ENCODE measurements at places on chromosomes 6 and 20. TPM values are rescaled to one million over a fixed set of nuclear protein-coding genes. Genes with fewer than 3 reads are reported as not detected.
A peak's percentile ranks its signal among the peaks of the same experiment; 100 is the strongest.

AGPAT1 gene
- 36.6 TPM for polyA plus RNA-seq

TMEM63B gene
- 14.6 TPM for polyA plus RNA-seq

SRSF12 gene
- polyA plus RNA-seq, result not detected

HDGFL1 gene
- not detected for polyA plus RNA-seq

CENPQ gene
- 2.8 TPM for polyA plus RNA-seq

ULBP1 gene
- not detected for polyA plus RNA-seq

SLC26A8 gene
- not detected for polyA plus RNA-seq

RGS17 gene
- not detected for polyA plus RNA-seq

- H3K4me3 ChIP-seq, result no peak overlapping the region
- H3K4me1 ChIP-seq, result no peaks in the 10 kb centered on the region
- H3K36me3 ChIP-seq, result no peaks in the 10 kb centered on the region
- no peak overlapping the region for H3K27ac ChIP-seq
- no peaks in the 10 kb centered on the region for H3K27me3 ChIP-seq
- no peak for DNase-seq
Measured at GRCh38 chr6:131764350-131764749, 43.5 kb upstream of the ENPP1 start.

DNA sequence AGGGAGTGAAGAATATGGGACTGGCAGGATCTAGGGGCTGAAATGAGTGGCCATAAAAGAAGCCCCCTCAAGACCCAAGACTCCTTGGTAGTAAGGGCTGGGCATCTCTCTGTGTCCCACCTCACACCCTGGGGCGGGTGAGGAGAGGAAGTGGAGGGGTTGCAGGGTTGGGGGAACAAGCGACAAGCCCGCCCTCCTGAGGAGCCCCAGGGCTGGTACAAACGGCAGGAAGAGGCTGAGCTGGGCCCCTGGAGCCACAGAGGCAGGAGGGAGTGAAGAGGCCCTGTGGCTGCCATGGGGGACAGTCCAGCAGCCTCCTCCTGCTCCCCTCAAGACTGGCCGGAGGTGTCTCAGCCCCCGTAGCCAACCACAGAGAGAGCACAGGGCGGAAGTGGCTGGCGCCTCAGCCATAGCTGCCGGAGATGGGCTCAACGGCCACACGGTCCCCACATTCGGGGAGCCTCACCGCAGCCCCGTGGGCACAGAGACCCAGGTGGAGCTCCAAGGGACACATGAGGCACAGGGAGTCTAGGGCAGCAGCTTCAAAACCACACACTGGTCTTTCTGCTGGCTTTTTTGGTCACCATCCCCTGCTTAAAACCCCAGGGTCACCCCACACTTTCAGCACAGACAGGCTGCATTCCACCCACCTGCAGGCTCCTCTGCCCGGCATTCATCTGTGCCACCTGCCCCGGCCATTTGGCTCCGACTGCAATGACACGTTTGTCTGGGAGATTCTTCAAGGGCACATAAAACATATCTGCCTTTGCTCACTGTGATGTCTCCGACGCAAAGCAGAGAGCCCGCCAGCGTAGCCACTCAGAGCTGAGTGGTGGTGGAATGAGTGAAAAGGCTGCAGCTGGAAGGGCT is 524 bp downstream of the C20orf203 start:
- H3K27me3 ChIP-seq, result no peaks in the 10 kb centered on the region
- H3K4me3 ChIP-seq, result no peak overlapping the region
- no peaks in the 10 kb centered on the region for H3K36me3 ChIP-seq
- no peak overlapping the region for H3K27ac ChIP-seq

DNA sequence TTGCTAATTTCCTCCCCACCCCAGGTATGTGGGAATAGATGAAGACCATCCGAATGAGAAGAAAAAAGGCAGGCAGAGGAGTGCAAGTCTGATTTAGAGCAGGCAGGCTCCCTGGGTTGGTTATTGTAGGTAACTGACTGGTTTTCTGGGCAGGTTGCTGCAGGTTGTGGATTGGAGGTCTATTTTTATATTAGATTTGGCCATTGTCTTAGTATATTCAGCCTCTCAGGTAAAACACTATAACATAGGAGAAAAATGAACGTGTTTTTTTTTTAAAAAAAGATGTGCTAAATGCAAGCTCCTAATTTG is 492 bp upstream of the TBC1D7 start:
- peaks cover 23% of the 10 kb centered on the region for H3K36me3 ChIP-seq
- peak overlapping the region; percentile 72 for H3K4me3 ChIP-seq
- H3K27ac ChIP-seq, result peak overlapping the region; percentile 94
- H3K27me3 ChIP-seq, result no peaks in the 10 kb centered on the region
- DNase-seq, result no peak

DNA sequence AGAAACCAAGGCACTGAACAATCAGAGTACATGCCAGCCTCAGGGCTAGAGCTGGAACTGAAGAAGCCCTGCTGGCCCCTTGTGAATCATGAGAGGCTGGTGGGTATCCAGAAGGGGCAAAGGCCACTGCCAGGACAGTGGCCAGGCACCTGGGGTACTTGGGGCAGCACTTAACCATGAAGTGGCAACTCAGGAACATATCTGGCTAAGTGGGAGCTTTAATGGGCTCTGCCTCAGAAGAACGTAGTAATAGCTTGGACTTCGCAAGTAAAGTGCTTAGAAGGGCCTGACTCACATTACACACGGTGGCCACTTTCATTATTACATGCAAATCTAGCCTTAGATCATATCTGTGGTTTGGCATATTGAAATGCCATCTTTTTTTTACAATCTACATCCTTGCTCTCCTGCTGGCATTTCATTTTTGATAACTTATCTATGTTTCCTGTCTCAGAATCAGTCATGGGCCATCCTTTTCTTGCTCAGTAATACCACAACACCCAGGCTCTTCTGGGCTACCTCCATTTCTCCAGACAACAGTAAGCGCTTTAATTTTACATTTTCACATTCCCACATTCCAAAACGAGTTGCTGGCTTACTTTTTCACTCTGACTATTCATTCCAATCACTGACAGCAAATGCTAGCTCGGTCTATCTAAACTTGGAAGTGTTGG is 21.6 kb downstream of the NAPB start:
- no peaks in the 10 kb centered on the region for H3K27me3 ChIP-seq
- peaks cover 28% of the 10 kb centered on the region for H3K4me1 ChIP-seq
- H3K4me3 ChIP-seq, result no peak overlapping the region
- no peak overlapping the region for H3K27ac ChIP-seq
- no peaks in the 10 kb centered on the region for H3K36me3 ChIP-seq

DNA sequence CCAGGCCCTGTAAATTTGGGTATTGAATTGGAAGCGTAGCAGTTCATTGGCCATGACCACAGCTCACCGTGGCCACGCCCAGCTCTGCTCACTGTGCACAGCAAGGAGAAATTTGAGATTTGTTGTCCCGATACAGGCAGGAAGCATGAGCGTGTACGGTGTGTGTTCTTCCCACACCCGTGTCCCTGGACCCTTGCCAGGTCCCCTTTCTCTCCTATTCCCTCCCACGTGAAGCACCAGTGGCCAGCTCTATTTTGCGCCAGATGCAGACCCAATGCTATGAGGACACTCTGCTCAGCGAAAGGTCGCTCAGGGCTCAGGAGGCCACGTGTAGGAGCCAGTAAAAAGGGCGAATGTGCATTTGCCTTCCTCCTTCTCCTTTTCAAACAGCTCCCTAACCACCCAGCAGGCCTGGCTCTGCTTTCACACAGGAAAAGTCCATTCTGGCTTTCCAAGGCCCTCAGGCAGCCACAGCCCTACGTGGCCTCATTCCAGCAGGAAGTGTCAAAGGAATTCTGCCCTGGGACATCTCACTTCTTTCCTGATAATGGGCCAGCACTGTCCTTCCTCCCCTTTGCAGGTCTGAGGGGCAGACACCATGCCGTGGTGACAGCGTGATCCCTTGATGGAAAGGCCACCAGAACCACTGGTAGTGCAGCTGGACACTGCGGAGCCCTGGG is 499.2 kb upstream of the CDH4 start:
- no peak overlapping the region for H3K4me3 ChIP-seq
- H3K4me1 ChIP-seq, result no peaks in the 10 kb centered on the region
- no peaks in the 10 kb centered on the region for H3K36me3 ChIP-seq
- no peak overlapping the region for H3K27ac ChIP-seq
- no peak for DNase-seq

DNA sequence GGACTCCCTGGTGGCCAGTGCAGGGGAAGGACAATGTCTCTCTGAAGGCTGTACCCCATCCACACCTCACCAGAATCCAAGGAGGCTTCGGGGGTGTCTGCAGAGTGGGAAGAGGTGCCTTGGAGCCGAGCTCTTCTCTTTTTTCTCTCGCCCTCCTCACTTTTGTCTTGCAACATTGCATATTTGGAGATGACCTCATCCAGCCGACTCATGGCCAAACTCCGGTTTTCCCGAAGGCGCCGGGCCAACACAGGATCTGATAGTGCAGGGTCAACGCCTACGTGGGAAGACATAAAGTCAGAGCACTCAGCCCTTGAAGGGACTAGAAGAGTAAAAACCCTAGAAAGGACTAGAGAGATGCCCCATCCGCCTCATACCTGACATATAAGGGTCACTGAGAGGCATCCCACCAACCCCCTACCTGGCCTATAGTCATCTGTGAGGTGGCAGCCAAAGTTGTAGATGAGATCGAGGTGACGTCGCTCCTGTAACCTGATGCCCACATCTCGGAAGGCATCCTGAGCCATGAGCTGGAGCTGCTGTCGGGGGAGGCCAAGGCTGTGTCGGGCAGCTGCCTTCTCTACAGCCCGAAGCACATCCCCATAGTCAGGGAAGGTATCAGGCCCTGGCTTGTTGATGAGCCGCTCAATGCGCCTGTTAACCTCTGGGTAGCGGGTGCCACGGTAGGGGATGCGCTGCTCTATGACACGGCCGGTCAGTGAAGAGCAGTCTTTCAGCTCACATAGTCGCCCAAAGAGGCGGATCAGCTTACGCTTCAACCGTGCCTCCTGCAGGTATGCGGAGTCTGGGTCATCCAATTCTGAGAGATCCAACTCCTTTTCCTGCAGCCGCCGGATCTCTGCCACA is 3.0 kb upstream of the ZBTB22 start:
- H3K4me1 ChIP-seq, result no peaks in the 10 kb centered on the region
- peaks cover 30% of the 10 kb centered on the region for H3K36me3 ChIP-seq
- H3K27me3 ChIP-seq, result no peaks in the 10 kb centered on the region
- H3K27ac ChIP-seq, result peak overlapping the region; percentile 33

DNA sequence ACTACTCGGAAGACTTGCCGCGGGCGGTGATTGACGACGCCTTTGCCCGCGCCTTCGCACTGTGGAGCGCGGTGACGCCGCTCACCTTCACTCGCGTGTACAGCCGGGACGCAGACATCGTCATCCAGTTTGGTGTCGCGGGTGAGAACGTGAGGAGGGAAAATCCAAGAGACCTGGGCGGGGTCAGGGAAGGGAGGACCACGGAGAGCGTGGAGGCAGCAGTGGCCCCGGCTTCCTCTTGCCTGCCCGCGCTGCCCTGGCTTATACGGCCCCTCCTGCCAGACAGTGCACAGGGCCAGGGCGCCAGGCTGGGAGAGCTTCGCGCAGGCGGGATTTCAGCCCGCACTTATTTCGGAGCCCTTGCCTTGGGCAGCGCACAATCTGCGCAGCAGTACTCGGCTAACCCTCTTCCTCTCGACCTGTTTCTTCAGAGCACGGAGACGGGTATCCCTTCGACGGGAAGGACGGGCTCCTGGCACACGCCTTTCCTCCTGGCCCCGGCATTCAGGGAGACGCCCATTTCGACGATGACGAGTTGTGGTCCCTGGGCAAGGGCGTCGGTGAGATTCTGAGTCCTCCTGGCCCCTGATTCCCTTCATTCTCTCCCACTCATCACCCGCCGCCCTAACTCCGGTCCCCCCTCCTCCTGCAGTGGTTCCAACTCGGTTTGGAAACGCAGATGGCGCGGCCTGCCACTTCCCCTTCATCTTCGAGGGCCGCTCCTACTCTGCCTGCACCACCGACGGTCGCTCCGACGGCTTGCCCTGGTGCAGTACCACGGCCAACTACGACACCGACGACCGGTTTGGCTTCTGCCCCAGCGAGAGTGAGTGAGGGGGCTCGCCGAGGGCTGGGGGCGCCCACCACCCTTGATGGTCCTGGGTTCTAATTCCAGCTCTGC is 2.0 kb downstream of the MMP9 start:
- peaks cover 18% of the 10 kb centered on the region for H3K4me1 ChIP-seq
- H3K27ac ChIP-seq, result no peak overlapping the region
- no peaks in the 10 kb centered on the region for H3K36me3 ChIP-seq
- DNase-seq, result no peak
- no peak overlapping the region for H3K4me3 ChIP-seq

DNA sequence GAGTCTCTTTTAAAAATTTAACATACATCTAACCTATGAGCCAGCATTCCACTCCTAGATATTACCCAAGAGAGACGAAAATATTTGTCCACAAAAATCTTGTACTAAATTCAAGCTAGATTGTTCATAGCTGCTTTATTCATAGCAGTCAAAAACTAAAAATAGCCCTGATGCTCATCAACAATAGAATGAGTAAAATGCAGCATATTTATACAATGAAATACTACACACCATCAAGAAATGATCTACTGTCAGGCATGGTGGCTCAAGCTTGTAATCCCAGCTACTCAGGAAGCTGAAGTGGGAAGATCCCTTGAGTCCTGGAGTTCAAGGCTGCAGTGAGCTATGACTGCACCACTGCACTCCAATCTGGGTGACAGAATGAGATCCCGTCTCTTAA is 22.0 kb upstream of the SRC start:
- no peak for DNase-seq
- H3K27me3 ChIP-seq, result no peaks in the 10 kb centered on the region
- no peaks in the 10 kb centered on the region for H3K36me3 ChIP-seq
- no peak overlapping the region for H3K4me3 ChIP-seq

DNA sequence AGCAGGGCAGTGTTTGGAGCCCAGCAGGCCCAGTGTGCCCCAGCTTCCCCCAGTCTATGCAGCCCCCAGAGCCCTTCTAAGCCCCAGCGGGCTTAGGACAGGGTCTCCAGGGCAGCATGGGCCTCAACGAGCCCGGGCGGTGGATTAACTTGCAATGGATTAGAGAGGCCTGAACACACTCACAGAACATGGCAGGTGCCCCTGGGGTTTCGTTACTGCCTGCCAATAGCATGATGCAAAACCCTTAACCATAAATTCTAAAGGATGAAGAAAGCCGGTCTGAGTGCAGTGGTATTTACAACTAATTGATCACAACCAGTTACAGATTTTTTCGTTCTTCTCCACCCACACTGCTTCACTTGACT is 18.9 kb downstream of the ENTPD6 start:
- no peaks in the 10 kb centered on the region for H3K4me1 ChIP-seq
- H3K4me3 ChIP-seq, result no peak overlapping the region
- no peak for DNase-seq
- no peak overlapping the region for H3K27ac ChIP-seq

DNA sequence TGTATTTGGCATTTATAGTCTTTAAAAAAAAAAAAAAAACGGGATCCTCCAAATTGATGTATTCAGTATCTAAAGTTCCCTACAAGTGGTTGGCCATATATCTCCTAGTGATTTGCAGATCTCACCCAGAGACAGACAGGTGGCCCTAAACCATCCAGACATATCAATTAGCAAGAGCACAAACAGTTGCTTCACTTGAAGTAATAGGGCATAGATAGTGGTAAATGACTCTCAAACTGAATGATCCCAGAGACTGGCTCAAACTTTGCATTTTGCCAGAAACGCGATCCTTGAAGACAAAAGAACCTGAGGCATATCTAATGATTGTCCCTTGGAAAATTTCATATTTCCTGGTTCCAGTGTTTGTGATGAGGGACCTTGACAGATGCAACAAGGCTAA is 54.6 kb downstream of the HMGCLL1 start:
- H3K27me3 ChIP-seq, result no peaks in the 10 kb centered on the region
- H3K4me3 ChIP-seq, result no peak overlapping the region
- no peak overlapping the region for H3K27ac ChIP-seq

- H3K27me3 ChIP-seq, result no peaks in the 10 kb centered on the region
- H3K4me3 ChIP-seq, result no peak overlapping the region
- H3K4me1 ChIP-seq, result no peaks in the 10 kb centered on the region
- H3K36me3 ChIP-seq, result no peaks in the 10 kb centered on the region
Measured at GRCh38 chr6:80186082-80186481, 79.6 kb downstream of the BCKDHB start.

GRCh38 chr6:100461278-100461916 is 3.3 kb downstream of the SIM1 start:
- H3K27me3 ChIP-seq, result peaks cover 100% of the 10 kb centered on the region
- no peaks in the 10 kb centered on the region for H3K36me3 ChIP-seq
